NCI-H2171 (cell line): ENCODE measurements at places on chromosomes 7 and 10.

- no peak for DNase-seq
Observed at GRCh38 chr10:59905066-59905730, 1.2 kb downstream of the CCDC6 start.

DNA sequence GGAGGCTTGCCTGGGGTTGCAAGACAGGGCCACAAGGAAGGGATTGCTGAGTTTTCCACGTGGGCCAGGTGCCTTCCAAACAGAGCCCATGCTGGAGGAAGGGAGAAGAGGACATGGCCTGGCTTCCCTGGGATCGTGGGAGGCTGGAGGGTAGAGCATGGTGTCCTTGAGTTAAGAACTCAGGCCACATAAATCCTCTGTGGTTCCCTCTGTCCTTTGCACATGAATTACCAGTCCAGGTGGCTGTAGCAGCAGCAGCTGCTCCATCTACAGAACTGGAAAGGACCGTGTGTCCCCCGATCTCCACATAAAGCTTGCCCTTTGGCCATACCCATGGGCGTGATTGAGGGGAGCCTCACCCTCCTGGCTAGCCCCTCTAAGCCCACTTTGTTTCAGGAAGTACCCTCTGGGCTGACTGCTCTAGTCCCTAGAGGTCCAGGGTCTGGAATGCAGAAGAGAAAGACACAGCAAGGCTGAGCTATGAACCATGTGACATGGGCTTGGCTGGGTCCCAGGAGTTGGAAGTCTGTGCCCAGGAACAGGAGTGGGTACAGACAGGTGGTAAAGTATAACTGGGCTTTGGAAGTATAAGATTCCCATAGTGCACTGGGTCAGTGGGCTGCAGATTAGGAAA is 84.9 kb downstream of the C10orf105 start:
- no peak for DNase-seq

GRCh38 chr7:139808427-139808826 is 20.6 kb upstream of the TBXAS1 start:
- DNase-seq = no peak

GRCh38 chr7:16918288-16918895 is 36.6 kb upstream of the AGR3 start:
- peak; percentile 14 for DNase-seq

GRCh38 chr10:51602326-51602725 is 97.1 kb downstream of the CSTF2T start:
- no peak for DNase-seq

DNA sequence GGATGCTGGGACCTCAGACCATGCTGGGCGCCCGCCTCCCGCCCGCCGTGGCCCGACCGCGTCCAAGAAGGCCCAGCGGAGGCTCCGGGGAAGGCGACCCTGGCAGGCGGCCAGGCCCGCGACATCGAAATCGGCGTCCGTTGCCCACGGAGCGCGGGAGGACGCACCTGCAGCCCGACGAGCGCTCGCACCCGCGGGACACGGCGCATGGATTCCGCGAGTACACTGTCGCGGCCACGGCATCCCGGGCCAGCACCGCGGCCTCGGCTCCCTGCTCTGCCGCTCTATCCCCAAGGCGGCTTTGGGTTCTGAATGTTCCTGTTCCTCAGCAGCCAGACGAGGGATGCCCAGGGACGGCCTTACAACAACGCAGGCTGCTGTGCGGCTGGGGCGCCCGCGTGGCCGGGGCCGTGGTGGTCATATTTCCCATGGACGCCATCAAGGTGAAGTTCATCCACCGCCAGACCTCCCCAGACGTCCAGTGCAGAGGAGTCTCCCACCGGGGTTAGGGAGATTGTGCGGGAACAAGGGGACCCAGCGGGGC is 67.5 kb upstream of the ZNF722 start:
- no peak for DNase-seq

DNA sequence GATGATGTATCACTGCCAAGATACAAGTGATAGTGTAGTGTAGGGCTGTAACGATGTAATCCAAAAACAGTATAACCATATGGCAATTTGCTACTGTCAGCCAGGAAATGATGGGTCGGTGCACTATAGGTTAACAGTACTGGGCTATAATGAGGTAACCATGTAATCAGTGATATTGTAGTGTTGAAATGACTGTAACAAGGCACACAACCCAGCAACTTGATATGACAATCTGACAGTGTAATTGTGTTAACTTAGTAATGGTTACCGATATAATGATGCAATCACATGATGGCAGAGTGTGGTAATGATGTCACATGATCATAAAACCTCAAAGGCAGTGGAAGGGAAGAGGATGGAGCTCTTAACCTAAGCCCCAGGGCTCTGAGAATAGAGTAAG is 73.8 kb upstream of the SLF2 start:
- no peak for DNase-seq

DNA sequence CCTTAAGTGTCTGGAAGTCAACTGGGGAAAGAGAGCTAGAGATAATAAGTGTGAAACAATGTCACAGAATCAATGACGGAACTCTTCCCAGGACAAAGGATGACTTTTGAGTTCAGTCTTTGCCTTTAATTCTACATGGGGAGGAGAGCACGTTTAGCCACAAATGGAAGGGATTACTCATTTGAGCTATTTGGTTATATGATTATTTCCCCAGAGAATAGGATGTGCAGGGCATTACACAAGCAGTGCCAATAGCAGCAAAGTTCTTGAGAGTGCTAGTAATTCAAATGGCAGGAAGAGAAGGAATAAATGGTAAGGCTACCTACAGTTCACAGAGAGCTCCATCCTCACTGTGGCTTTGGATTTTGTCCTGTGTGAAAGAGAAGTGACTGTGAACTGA is 6.0 kb downstream of the EGFR start:
- no peak for DNase-seq

DNA sequence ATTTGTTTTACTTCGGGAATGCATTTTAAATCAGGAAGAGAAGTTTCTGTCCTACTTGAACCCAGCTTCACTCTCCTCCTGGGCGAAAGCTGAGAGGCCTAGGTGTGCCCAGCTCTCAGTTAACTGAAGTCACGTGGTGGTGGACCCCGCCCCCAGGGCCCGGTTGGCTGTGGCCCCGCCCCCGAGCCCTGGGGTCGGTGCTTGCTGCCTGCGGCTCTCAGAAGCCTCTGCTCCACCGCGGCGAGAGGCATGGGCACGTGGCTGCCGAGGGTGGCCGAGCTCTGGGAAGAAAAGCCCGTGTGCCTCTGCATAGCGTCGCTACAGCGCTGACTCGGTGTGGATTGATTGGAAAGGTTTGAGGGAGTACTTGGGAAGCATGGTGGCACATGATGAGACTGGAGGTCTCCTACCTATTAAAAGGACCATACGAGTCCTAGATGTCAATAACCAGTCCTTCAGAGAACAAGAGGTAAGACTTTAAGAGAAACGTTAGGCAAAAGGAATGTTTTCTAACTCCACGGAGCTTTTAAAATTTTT is 34.1 kb downstream of the NET1 start:
- DNase-seq = no peak

- DNase-seq = no peak
Observed at GRCh38 chr7:121178869-121179497, 149.8 kb upstream of the WNT16 start.

DNA sequence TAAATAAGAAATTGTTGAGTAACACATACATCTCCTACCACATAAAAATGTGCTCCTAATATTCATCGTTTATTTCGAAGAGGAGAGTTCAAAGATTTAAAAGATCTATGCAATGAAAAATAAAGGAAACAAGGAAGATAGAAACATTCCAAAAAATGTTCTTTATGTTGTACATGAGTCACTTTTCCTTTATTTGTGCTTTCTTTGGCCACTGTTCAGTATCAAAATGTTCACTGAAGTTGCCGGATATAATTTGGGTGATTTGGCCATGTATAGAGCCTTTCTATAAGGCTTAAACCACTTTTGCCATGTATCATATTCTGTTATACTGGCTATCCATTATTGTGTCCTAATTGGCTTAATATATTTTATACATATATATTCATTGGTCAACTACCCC is 62.9 kb upstream of the PRR15 start:
- no peak for DNase-seq

- DNase-seq = no peak
Observed at GRCh38 chr10:26579256-26580063, 118.0 kb upstream of the PDSS1 start.

DNA sequence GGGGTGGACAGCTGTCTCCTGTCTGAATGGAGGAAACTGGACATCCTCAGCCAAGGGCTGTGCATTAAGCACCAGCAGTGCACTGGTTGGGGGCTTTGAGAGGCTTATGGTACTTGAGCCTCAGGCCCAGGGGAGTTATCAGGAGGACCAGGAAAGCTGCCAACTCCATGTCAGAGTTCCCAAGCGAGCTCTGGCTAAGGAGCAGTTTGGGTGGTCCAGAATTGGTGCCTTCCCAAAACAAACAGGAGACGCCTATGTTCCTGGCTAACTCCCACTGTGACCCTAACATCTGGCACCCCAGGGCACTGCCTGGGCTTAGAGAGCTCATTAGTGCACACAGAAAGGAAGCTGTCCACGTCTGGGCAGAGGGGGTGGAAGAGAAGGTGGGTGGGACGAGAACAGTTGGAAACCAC is 408.6 kb upstream of the NPVF start:
- DNase-seq = peak; percentile 10

DNA sequence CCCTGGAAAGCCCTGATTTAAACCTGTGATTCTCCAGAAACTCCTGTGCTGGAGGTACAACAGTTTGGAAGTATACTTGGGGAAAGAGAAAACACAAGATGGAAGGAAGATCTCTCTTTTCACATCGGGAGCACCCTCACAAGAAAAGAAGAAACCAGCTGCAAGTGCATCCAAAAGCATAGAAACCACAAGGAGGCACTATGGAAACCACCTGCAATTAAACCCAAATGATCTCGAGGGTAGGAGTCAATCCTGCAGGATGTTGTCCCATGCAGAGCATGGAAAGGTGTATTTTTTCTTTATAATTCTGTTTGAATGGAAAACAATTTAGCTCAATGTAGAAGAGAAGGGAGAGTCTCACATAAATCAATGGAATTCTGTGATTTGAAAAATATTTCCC is 210.5 kb downstream of the TWIST1 start:
- no peak for DNase-seq

DNA sequence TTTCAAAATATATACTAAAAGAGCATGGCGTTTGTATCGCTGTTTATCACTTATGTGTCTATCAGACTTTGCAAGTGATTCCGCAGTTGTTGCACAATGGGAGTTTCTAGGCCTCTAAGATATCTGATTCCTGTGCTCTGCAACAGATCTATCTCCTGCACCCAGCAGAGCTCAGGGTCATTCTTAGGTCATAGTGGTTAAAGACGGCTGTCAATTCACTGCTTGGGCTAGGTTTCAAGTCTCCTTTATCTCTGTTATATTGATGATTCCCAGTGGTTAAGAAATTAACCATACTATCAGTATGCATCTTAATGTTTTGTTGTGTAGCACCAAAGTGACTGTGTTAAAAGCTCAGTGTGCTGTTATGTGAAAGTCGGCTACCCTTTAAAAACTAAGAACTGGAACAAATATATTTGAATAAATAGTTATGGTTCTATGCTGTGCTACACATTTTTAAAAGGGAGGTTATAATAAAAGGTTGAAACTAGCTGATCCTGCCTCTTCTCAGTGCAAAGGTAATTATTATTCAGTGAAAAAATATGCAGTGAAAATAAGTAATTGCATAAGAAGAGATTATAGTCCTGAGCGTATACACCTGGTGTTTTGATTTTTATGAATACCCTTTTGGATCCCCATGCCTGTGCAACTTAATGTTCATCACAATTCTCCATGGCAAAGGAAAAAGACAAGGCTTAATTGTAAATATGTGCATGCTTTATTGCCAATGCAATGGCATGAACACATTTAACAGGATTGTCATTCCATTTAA is 24.0 kb downstream of the HOXA1 start:
- no peak for DNase-seq

DNA sequence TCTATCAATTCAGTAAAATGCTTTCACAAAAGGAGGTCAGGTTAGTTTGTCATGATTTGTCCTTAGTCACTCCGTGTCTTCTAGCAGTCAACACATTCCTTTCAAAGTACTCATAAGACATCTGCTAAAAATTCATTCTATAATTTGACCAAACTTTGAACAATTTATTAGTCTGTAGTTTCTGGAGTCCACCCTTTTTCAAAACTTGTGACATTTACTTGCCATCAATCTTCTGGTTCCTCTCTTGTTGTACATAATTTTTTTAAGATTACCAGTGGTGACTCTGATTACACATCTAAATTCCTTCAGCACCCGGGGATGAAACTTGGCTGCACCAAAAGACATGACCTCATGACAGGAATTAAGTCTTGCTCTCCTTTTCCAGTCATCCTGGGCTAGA is 130.1 kb downstream of the NEBL start:
- no peak for DNase-seq

DNA sequence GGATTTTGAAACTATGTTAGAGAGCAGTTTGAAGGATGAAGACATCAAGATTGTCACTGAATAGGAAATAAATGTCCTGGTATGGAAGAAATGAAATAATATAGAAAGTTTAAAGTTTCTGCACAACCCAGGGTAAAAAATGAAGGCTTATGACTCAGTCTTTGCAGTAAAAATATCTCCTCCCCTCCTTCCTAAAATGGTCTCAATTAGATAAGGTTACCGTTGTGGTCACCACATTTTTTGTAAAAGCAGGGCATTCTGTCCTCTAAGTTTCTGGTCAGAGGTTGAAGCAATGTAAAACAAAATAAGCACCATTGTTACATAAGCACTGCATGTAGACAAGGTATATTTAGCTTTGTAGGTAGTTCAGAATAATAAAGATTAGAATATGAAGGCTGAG is 403.5 kb downstream of the SUGCT start:
- DNase-seq = no peak

- peak; percentile 5 for DNase-seq
Observed at GRCh38 chr10:30002426-30003266, 56.7 kb downstream of the JCAD start.

- DNase-seq = no peak
Observed at GRCh38 chr7:2163600-2164555, 68.9 kb downstream of the MAD1L1 start.

DNA sequence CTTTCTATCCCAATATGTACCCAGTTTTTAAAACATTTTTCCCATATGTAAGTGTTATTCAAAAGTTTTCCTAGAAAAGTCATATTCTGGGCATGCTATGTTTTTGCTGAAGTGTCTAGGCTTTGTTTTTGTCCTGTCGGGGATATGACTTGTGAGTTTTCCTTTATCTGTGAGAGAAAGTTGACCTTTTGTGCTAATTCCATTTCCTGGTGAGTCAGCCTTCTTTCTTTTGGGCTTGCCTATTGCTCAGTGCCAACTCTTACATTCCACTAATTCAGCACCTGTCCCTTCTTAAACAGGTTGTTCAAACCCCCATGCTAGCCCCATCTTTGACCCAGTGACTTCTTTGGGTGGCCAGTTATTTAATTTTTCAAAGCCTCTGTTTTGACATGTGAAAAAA is 146.2 kb downstream of the AHR start:
- no peak for DNase-seq

- DNase-seq = peak; percentile 14
Observed at GRCh38 chr7:36440880-36441279, 51.2 kb downstream of the ANLN start.

- DNase-seq = no peak
Observed at GRCh38 chr7:47950714-47951113, 2.4 kb upstream of the PKD1L1 start.

DNA sequence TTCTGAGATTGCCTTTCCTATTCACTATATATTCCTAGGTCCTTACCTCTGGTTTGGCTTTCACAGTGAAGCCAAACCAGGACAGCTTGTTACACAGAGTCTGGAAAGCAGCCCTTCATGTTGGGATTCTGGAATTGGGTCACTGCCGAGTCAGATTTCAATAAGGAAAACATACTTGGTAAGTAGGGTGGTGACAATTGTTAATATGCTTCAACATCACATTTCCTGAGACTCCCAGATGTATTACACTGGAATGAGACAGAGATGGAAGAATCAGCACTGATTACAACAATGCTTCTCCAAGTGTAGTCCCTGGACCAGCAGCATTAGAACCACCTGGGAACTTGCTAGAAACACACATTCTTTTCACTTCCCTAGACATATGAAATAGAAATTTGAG is 268.9 kb upstream of the SEMA3C start:
- no peak for DNase-seq
